ENCODE measurements at places on chromosomes 6 and 20.
A peak's percentile ranks its signal among the peaks of the same experiment; 100 is the strongest.

DNA sequence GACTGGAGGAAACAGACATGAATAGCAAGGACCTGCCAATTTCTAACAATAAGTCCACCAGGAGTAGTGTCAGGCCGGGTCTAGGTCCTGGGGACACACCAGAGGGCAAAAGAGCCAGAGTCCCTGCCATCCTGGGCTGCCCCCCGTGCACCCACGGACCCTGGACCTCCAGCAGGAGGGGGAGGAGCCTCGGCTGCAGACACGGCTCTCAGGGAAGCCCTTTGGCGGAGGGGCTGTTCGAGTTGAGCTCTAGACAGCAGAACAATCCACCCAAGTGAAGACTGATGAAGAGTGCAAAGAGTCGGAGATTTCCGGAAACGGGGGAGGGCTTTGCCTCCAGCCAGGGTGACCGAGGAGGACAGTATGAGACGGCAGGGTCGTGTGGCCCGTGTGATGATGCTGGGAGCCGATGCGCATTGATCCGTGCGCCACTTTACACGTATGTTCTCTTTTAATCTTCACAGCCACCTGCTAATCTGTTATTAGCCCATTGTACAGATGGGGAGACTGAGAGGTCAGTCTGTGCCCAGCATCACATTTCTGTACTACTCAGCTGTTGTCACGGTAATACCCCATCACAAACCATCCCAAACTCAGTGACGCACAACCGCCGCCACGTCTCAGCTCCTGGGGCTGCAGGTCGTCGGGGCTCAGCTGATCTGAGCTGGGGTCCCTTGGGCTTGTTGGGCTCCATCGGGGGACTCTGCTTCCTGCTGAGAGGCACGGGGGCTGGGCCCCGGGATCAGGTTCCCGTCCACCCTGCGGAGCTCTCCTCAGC, 502.0 kb downstream of the PREX1 start:
- no peak for DNase-seq

DNA sequence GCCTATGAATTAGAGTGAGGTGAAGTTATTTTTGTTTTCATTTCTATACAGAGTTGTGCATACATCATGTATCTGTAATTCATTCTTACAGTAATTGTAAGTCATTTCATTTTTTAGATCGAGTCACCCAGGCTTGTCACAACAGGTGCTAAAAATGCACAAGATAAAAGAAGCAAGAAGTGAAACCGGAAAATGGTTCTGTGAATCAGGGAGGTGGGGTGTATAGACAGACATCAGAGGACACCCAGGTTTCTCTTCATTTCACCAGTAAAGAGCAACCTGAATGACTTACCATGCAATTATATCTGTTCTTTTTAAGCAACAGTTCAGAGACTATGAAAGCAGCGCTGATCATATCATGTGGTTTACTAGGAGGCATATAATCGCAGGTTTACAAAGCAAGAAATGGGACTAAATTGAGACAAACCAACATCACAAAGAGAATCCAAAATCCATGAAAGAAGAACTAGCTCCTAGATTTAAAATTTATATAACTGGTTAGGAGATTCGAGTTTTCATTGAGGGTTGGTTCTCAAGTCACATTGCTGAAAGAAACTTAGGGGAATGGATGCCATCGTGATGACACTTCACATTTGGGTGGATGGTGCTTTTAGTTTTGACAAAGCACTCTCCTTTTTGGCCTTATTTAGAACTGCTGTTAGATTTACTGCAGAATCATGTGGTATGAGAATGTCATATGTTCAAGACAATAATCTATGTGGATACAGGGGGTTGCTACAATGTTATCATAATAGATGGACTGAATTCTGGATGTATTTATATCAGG, 27.9 kb upstream of the TBC1D7 start:
- no peak for DNase-seq

- DNase-seq = no peak
Observed at GRCh38 chr6:87408721-87409155, 966 bp downstream of the CFAP206 start.

DNA sequence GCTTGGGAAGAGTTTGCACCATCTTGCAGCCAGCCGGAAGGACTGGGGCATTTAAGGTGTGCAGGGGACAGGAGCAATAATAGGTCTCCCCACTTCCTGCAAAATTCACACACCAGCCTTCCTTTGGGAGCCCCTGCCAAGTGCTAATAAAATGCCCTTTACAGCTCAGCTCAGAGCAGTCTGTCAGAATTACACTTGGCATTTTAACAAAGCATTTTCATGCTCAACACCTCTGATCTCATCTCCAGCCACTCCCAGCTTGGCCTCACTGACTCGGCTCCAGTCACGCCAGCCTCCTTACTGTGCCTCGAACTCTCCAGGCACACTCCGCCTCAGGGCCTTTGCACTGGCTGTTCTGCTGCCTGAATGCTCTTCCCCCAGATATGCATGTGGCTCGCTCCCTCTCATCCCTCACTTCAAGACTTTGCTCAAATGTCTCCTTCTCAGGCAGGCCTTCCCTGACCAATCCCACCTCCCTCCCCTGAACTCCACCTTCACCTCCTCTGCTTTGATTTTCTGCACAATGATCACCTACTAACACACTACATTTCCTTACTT, 43.7 kb downstream of the GRM4 start:
- no peak for DNase-seq

DNA sequence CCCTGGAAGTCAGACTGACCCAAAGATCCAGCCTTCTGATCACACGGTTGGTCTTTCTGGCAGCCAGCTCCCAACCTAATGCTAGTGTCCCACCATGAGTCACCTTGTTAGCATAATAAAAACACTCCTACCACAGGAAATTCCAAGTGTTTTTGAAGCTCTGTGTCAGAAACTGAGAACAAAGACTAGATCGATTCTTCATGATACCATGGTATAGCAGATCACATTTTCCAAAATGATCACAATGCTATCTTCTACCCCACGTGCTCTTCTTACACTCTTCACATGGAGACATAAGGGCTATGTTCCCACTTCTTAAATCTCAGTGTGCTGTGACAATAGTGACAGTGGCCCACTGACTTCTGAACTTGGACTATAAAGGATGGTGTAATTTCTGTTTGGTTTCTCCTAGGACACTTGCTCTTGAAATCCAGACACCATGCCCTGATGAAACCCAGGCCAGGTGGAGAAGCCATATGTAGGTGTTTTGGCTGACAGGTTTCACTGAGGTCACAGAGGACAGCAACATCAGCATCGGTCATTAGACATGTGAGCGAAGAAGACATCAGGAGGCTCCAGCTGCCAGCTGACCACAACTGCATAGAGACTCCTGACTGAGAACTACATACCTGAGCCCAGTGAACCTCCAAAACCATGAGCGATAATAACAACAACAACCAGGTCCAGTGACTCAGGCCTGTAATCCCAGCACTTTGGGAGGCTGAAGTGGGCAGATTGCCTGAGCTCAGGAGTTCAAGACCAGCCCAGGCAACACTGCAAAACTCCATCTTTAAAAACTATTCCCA, 57.5 kb downstream of the MKKS start:
- no peak for DNase-seq

- no peak for DNase-seq
Observed at GRCh38 chr20:38842558-38842981, 37.1 kb downstream of the PPP1R16B start.

- no peak for DNase-seq
Observed at GRCh38 chr20:49631061-49631716, 63.3 kb upstream of the PTGIS start.

DNA sequence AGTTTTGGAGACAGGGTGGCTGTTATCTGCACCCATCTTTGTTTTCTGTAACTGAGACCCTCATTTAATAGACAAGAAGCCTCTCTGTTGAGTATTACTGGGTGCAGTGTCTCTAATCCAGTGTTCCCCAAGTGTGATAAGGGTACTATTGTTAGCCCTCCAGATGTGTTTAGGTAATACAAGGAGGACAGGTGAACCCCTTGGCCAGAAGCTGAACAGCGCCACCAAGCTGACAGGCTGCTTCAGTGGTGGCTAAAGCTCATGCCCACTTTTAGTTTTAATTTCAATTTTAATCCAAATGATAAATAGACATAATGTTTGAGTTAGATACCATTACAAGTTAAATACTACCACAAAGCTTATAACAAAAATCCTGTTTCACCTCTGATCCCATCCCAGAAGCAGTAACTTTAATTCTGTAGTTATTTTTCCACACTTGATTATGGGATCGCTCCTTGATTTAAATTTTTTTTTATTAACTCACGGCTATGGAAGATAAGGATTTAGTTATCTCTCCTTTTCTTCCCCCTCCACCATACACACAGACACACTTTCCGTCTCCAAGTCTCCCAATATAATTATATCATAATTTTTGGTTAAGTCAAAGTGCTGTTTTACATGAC, 8.4 kb upstream of the STK35 start:
- DNase-seq = no peak

GRCh38 chr20:22226849-22227700, 357.3 kb downstream of the FOXA2 start:
- no peak for DNase-seq

DNA sequence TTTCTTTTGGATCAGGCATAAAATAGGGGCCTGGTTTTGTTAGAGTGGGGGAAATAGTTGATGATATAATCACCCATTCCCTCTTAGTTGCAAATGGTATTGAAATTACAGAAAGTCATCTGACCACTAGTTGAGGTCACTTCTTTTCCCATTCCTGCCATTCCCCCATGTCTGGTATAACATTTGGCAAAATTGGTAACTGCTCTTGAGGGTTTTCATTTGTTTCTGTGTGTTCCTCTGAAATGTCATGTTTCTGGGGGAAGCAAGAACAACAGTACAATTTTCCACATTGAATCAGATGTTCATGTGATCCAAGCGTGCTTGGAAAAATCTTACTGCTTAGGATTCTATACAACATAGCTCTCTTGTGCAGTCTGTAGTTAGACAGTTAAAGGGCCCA, 7.3 kb downstream of the AIG1 start:
- no peak for DNase-seq

DNA sequence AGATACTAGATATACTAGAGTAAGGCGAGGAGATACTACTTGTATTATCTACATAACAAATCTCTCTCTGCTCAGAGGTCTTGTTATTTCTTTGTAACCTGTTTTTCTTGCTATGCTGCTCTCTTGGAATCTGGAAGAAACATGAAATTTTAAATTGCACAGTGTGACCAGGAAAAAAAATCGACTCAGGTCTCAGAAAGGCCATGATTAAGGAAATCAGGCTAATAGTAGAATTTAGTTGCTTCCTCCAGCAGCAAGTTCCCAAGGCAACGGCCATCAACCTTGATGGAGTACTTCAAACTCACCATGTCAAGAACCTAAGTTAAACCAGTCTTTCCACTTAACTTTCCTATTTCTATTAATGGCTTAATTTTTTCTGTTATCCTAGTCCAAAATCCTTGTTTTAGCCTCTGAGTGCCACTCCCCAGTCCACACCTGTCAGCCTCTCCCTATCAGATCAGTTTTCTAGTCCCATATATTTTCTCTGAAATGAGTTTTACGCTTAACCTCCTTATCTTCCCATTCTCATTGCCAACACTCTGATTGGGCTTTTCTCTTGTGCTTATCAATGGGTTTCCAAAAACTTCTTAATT, 87.7 kb upstream of the BEND3 start:
- no peak for DNase-seq

DNA sequence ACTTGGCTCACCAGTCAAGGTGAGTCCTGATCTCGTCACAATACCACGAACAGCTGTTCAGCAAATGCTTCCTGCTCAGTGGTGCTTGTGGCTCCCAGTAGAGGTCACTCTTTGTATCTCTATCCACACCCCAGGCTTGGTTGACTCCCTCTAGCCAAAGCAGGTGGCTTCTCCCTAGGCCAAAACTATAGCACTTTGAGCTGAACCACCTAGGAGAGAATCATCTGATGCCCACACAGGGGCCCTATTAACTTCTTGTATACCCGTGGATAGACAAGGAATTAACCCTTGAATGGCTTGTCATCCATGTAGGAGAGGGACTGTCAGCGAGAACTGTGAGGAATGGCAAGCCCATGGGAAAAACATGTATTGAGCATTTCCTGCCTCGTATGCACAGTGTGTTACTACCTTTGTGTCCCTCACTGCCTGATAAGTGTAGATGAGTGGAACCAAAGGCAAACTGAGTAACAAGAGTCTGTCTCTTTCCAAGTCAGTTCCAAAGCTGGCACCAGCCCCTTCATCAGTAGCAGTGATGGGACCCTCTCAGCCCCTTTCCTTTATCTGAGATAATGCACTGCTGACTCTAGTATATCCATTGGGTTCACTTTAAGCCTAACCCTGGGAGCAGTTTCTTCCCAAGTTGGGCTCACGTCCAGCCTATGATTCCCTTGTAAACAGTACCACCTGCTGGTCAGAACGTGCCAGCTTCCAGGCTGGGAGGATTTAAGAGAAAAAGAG, 42.5 kb downstream of the EIF2S2 start:
- DNase-seq = peak; percentile 56

DNA sequence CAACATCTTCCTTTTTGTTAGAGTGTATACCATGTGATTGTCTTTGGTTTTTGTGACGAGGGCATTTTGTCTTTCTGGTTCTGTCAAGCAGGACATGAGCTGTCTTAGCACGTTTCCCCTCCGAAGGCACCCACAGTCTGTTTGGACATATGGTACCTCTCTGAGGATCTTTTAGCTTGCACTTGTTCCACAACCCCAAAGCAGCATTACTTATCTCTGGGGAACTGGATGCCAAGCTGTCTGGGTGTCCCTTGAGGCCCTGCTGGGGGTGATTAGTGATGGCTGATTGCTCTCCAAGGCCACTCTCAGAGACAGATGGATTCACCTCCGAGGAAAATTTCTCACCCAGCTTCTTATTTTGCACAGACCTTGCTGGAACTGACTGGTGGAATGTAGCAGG, 445.0 kb upstream of the CHD6 start:
- DNase-seq = no peak

DNA sequence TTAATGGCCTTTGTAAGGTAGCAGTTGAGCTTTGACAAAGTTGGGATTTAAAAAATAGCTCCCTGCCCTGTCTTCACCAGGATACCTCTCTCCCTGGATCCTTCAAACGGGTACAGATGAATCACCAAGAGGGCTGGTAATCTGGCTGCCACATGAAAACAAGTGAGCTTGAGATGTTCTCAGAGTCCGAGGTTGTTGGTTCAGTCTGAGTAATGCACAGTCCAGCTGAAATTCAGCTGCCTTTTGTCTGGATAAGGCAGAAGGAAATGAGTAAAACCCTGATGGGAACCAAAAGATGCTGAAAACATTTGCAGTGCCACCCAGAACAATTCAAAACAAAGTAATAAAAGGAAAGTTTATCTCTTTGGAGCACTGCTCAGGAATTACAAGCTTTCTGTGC, 86.8 kb downstream of the GJA1 start:
- no peak for DNase-seq

DNA sequence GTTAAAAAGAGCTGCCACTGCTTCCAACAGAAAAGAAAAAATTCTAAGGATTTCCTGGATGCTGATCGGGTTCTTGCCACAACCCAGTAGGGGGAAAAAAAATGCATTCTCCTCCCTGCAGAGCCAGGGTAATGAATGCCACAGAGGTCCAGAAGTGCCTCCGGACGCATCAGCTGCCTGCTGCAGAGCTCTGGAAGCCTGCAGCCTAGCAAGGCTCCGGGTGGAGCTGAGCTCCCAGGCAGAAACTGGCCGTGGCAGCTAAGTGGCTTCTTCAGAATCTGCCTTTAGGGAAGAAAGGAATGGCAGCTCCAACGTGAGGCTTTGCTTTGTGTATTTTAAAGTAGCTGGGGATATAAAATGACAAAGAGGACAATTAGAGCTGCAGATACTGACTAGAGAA, 155.0 kb downstream of the CFAP61 start:
- no peak for DNase-seq

All from caudate nucleus (tissue), 63 donors.